ENCODE measurements at places on chromosomes 4 and X. TPM values are rescaled to one million over a fixed set of nuclear protein-coding genes. Genes with fewer than 3 reads are reported as not detected.

HTR2C gene
- 0.24 TPM for total RNA-seq

CCDC158 gene
- not detected for total RNA-seq

TMEM255A gene
- 0.29 TPM for total RNA-seq

AWAT2 gene
- not detected for total RNA-seq

CT47B1 gene
- total RNA-seq = not detected

NXT2 gene
- 18.3 TPM for total RNA-seq

VEGFD gene
- 0.39 TPM for total RNA-seq

NHSL2 gene
- total RNA-seq = 0.36 TPM

CNGA1 gene
- not detected for total RNA-seq

RRH gene
- total RNA-seq = not detected

SATL1 gene
- total RNA-seq = not detected

KCTD8 gene
- not detected for total RNA-seq

BDH2 gene
- total RNA-seq = 35.2 TPM

ZXDA gene
- total RNA-seq = 4.2 TPM

CT83 gene
- not detected for total RNA-seq

AVPR2 gene
- total RNA-seq = not detected

CTAG2 gene
- not detected for total RNA-seq

FAT1 gene
- total RNA-seq = 111 TPM

PLXNB3 gene
- total RNA-seq = 3.8 TPM
